GM23248 (cell line): ENCODE measurements at places on chromosomes 7 and 10. TPM values are rescaled to one million over a fixed set of nuclear protein-coding genes. Genes with fewer than 3 reads are reported as not detected.

DNA sequence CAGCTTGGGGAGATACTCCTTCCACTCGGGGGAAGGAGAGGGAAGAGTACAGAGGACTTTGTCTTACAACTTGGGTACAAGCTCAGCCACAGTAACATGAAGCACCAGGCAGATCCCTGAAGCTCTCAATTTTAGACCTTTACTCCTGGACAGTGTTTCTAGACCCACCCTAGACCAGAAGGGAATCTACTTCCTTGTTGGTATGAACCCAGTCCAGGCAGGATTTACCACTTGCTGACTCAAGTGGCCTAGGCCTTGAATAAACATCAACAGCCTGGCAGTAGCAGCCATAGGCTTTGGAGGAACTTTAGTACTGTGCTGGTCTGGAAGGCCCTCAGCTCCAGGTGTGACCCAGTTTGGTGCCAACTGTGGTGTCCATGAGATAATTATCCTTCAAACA, 173.1 kb downstream of the ADRA2A start:
- H3K36me3 ChIP-seq, result no peaks in the 10 kb centered on the region
- no peak for DNase-seq
- no peak overlapping the region for H3K4me3 ChIP-seq
- H3K27ac ChIP-seq, result no peak overlapping the region

- no peak overlapping the region for H3K4me3 ChIP-seq
- H3K4me1 ChIP-seq, result no peaks in the 10 kb centered on the region; the same call in 1 of the 2 replicates
- no peaks in the 10 kb centered on the region for H3K36me3 ChIP-seq
- H3K27me3 ChIP-seq, result no peaks in the 10 kb centered on the region
- DNase-seq, result peak; percentile 30
Measured at GRCh38 chr10:114815791-114816190, 5.8 kb upstream of the FHIP2A start.

GRCh38 chr7:24349339-24349738, 65.3 kb downstream of the NPY start:
- no peaks in the 10 kb centered on the region; the same call in 1 of the 2 replicates for H3K27me3 ChIP-seq
- H3K27ac ChIP-seq, result no peak overlapping the region
- H3K36me3 ChIP-seq, result no peaks in the 10 kb centered on the region
- DNase-seq, result no peak
- H3K4me3 ChIP-seq, result no peak overlapping the region
- H3K4me1 ChIP-seq, result no peaks in the 10 kb centered on the region

- no peaks in the 10 kb centered on the region for H3K27me3 ChIP-seq
- peaks cover 25% of the 10 kb centered on the region for H3K4me1 ChIP-seq
- DNase-seq, result no peak
Measured at GRCh38 chr7:2251841-2252771, 10.1 kb downstream of the NUDT1 start.

GRCh38 chr7:25732766-25733217, 419.2 kb upstream of the NFE2L3 start:
- no peaks in the 10 kb centered on the region for H3K27me3 ChIP-seq
- H3K4me1 ChIP-seq, result no peaks in the 10 kb centered on the region
- H3K36me3 ChIP-seq, result no peaks in the 10 kb centered on the region

GRCh38 chr10:78619896-78620295, 448.9 kb upstream of the ZMIZ1 start:
- no peak for DNase-seq
- no peaks in the 10 kb centered on the region for H3K36me3 ChIP-seq
- no peak overlapping the region for H3K4me3 ChIP-seq
- H3K4me1 ChIP-seq, result peaks cover 14% of the 10 kb centered on the region
- H3K27ac ChIP-seq, result no peak overlapping the region

DNA sequence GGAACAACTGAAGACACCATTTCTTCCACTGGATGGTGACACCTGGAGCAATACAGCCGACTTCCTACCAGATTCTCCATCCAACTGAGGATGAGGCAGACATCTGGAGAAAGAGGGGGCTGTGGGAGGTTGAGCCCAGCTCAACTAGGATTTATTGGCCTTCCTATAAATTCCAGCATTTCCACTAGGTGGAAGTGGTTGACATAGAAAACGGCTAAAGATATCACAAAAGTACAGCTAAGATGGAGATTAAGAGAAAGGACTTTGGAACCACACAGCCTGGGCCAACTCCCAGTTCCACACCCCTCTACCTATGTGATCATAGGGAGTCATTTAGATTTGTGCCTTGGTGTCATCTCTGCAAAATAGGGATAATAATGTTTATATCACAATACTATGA, 61.3 kb upstream of the CAV2 start:
- H3K27me3 ChIP-seq, result no peaks in the 10 kb centered on the region
- peak; percentile 53 for DNase-seq
- H3K27ac ChIP-seq, result peak overlapping the region; percentile 6; the same call in 1 of the 2 replicates
- peaks cover 51% of the 10 kb centered on the region for H3K4me1 ChIP-seq
- H3K4me3 ChIP-seq, result no peak overlapping the region
- H3K36me3 ChIP-seq, result no peaks in the 10 kb centered on the region

DNA sequence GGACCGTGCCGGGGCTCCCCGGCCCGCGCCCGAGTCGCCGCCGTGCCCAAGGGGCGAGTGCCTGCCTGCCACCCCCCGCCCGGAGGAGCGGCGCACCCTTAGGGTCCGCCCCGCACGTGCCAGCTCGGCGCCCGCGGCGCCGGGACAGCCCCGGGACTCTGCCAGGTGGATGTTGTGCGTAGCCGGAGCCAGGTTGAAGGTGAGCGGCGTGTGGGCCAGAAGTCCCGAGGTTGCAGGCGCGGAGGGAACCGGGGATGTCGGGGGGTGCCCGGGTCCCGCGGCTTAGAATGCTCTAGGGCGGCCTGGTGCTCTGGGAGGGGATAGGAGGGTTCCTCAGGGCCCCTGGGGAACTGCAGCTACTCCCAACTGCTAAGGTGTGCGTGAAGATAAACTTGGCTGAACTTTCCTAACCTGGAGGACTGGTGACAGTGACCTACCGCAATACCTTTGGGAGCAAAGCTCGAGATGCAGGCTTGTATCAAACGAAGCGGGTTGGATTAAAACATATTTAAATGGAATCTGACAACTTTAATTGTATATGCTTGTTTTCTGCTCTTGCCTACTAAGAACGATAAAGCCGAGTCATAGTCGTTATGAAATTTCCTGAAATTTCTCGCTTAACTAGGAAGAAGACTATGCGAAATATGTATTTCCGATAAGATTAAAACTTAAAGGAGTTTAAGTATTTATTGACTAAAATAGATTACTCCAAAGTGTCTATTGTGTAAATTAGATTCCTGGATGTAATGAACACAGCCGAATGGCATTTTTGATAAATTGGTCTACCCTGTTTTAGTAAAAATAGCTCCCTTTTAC, at the start of gene CUX1:
Gene CUX1 (plus strand): TSS at position 156 of the 816 bp plus-strand sequence. CDS start 14 bp downstream, at position 170.
- no peaks in the 10 kb centered on the region for H3K36me3 ChIP-seq
- no peaks in the 10 kb centered on the region for H3K27me3 ChIP-seq
- H3K4me3 ChIP-seq, result peak within 1 kb of the TSS; percentile 71
- DNase-seq, result peak; percentile 26
- no peak within 1 kb of the TSS for H3K27ac ChIP-seq

DNA sequence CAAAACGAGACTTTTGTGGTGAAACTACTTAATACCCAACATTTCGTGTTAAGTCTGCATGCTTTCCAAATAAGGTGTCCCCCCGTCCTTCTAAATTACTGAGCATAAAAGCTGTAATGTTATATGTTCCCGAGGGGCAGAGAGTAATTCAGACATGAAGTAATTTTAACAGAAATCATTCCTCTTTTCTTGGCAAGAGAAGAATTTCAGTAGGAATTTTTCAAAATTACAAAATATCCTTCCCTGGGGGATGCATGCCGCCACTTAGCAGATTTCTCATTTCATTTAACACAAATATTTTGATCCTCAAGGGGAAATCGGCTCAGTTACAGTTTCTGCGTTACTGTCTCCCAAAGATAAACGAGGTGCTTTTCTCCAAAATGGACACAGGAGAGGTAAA, 213.2 kb upstream of the RHOBTB1 start:
- H3K4me3 ChIP-seq, result no peak overlapping the region
- H3K4me1 ChIP-seq, result no peaks in the 10 kb centered on the region
- H3K27ac ChIP-seq, result no peak overlapping the region
- DNase-seq, result no peak
- no peaks in the 10 kb centered on the region for H3K27me3 ChIP-seq

DNA sequence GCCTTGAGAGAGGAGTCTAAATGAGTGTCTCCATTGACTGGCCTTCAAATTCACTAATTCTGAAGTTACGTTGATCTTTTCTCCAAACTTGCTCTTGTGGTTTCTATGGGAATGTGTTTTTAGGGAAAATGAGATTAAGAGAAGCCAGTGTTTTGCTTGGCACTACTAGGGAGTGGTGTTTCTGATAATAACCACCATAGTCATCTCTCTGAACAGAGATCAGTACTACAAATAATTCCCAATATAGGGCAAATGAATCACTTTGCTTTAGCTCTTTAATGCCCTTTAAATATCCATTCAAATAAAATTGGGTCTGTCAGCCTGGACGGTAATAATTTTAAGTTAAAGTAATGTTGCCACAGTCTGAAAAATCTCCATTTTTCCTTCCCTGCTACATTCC, 90.8 kb downstream of the NRF1 start:
- DNase-seq, result no peak
- 0 out of 2 replicates have a peak, but pooled peaks cover 4% of the 10 kb centered on the region for H3K4me1 ChIP-seq
- no peak overlapping the region for H3K27ac ChIP-seq
- no peaks in the 10 kb centered on the region; the same call in 1 of the 2 replicates for H3K36me3 ChIP-seq
- H3K27me3 ChIP-seq, result no peaks in the 10 kb centered on the region

DNA sequence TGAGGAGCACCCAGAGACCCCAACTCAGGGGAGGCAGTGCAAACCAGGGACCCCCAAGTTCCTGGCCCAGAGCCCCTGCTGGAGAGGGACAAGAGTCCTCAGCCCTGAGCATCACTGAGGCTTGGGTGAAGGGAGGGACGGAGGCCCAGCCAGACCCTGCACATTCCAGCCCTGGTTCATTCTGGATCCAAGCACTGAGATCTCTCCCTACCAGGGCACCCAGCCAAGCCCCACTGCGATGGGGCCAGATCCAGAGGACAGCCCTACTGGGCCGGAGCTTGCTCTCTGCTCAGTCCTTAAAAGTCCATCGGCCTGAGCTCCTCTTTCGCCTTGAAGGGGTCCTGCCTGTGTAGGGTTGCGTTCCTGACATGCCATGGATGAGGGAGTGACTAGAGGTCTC, 40.5 kb upstream of the RABGEF1 start:
- no peak overlapping the region for H3K27ac ChIP-seq
- no peak overlapping the region for H3K4me3 ChIP-seq
- H3K4me1 ChIP-seq, result peaks cover 16% of the 10 kb centered on the region
- H3K36me3 ChIP-seq, result peaks cover 14% of the 10 kb centered on the region; the same call in 1 of the 2 replicates
- DNase-seq, result no peak

DNA sequence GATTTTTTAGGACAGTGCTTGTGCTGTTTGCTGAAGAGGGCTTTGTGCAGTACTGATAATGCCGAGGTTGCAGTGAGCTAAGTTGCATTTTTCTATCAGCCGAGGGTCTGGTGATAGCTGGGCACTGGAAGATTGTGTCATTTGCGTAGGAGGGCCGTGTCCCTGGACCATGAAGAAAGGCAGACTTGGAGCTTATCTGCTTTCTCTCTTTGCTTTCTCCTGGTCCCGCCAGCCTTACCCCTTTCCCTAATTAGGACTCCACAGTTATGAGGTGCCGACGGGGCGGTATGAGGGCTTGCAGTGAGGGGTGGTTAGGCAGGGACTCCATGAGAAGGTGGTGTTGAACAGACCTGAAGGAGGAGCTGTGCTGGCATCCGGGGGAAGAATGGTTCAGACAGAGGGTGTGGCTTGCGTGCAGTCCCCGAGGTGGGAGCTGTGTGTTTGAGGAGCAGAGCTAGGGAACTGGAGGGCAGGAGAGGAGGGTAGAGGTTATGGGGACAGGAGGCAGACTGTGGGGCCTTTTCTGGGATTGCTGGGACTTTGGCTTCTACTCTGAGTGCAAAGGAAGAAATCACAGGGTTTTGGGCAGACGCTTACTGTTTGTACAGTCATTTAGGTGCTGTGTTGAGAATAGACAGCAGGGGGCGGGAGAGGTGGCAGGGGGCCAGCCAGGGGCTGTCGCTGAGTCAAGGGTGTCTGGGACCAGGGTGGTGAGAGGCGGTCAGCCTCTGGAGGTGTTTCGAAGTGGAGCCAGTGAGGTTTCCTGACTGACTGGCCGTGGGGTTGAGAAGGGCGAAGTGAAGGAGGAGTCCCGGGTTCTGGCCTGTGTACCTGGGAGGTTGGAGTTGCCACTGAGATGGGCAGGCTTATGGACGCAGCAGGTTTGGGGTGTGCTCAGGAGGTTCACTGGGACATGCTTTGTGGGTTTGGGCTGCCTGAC, 43.4 kb downstream of the PRF1 start:
- no peaks in the 10 kb centered on the region for H3K36me3 ChIP-seq
- H3K4me1 ChIP-seq, result no peaks in the 10 kb centered on the region
- H3K27ac ChIP-seq, result no peak overlapping the region
- no peak overlapping the region; the same call in 1 of the 2 replicates for H3K4me3 ChIP-seq
- H3K27me3 ChIP-seq, result no peaks in the 10 kb centered on the region

DNA sequence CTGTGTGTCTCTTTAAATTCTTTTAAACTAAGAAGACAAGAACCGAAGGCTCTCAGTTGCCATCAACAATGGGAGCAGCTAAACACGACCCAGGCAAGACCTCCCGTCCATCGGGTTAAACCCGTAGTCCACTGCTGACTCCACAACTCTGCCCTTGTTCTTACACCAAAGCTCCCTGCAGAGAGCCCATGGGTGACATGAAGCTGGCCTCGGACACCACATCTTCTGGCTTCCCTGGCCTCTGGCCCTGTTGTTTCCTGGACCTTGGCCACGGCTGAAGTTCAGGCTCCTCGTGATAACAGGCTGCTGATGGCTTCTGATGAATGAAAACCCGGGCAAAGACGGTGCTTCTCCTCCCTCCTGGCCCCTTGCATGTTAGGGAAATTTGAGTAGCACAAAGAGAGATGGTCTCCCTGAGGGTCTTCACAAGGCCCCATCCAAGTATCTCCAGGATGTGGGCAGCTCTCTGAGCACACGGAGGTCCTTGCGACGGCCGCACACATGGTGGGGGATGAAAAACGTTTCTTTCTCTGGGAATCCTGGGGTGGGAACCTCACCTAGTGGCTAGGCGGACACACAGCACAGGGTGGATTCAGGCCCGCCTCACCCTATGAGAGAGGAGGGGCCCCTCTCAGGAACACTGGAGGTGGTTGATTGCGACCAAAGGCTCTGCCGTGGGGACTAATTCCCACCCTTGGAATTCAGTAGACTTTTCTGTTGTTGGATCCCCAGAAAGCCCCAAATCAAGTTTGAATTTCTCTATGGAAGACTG, 271.1 kb downstream of the ADARB2 start:
- no peak overlapping the region for H3K27ac ChIP-seq
- H3K36me3 ChIP-seq, result no peaks in the 10 kb centered on the region
- DNase-seq, result no peak
- no peaks in the 10 kb centered on the region for H3K4me1 ChIP-seq

PIK3CG gene
- not detected in 2 replicates for total RNA-seq

EVX1 gene
- total RNA-seq, result not detected in 2 replicates

SH2D4B gene
- not detected in 2 replicates for total RNA-seq

WDR86 gene
- total RNA-seq, result 0.25 TPM in 1 of 2 replicates, not detected in the other
